ENCODE measurements at places on chromosomes 11 and 22.

DNA sequence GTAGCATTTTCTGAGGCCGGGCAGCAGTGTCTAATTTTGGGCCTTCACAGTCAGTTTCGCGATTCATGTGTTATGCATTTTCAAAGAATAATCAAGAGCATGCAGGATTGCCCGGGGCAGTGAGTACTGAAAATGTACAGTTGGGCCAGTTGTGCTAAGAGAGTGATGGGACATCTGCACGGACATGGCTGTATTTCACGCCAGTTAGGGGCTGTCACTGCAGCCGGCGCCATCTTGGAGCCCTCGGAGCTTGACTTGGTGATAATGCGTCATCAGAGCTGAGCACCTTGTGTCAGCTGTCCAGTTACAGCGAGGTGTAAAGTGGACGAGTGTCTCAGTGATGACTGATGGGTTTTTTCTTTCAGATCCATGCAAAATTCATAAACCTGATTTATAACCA is 188.9 kb downstream of the TBC1D22A start:
- DNase-seq: no peak

GRCh38 chr11:65315204-65315865 is 669 bp downstream of the CDC42EP2 start:
- peak; percentile 75 for DNase-seq

DNA sequence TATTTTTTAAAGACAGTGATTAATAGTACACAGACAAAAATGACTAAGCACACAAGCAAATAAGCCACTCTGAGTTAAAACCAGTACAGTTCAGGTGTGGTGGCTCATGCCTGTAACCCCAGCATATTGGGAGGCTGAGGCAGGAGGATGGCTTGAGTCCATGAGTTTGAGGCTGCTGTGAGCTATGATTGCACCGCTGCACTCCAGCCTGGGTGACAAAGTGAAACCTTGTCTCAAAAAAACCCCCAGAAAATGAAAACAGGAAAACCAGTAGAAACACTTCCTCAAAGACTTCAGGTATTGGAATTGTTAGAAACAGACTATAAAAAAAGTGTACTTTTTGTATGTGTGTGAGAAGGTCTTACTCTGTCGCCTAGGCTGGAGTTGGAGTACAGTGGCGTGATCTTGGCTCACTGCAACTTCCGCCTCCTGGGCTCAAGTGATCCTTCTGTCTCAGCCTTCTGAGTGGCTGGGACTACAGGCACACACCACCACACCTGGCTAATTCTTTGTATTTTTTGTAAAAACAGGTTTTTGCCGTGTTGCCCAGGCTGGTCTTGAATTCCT is 33.0 kb downstream of the PPP6R2 start:
- no peak for DNase-seq

DNA sequence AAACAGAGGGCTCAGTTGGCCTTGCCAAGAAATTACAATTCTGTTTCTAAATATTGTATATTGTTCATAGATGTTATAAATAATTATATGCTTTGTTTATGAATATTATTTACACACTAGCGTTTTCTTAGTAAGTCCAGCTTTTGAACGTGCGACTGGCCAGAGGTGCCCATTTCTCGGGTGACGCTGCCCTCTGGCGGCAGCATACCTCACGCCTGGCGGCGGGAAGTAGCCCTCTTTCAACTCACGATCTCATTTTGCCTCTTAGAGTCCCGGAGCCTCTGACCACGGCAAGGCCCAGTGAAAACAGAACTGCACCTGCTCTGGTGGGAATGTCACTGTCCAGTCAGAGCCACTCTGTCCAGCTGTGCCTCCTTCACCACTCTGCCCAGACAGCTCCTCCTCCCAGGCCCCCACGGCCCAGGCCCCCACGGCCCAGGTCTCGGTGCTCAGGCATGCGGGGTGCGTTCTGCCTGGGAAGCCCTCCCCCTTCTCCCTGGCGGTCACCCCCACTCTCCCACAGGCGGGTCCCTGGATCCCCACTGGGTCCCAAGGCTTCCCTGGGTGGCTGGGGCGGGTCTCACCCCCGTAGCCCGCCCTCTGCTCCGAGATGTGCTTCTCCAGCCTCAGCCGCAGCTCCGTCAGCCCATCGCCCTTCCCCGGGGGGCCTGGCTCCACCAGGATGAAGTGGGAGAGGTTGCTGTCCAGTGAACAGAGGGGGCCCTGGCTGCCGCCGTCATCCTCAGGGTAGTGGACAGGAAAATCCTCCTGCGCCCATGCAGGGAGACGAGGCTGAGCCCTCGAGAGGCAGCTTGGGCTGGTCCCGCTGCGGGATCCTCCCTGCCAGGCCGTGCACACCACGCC is 19.3 kb downstream of the TSSC4 start:
- peak; percentile 39 for DNase-seq

- no peak for DNase-seq
Measured at GRCh38 chr11:56509439-56509838, 18.3 kb upstream of the OR5M8 start.

DNA sequence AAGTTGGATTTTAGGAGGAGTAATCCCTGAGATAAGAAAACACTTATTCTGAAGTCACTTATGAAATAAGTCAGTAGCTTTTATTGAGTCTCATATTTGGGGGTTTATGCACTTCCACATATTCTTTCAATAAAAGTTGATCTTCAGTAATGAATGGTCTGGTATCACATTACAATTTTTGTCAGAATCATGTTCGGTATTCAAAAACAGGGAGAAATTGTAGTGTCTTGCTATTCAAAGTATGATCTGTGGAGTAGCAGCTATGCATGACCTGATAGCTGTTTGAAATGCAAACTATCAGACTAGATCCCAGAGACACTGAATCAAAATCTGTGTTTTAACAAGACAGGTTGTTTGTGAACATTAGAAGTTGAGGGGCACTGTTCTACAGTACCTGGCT is 857.6 kb downstream of the METTL15 start:
- DNase-seq: no peak

DNA sequence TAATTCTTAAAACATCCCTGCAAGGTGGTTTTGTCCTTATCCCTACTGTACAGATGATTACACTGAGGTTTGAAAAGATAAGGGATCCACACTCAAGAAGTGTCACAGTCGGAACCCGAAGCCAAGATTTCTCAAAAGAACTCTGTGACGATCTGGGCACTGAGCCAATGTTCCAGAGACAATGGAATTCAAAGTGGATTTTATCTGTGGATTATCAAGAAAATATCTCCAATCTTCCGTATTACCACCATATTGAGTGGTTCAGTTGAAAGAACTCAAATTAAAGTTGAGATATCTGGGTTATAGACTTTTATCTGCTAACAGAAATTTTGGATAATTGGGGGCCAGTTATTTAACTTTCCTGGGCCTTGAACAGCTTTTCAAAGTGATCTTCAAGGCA is 100.0 kb upstream of the GRAMD1B start:
- DNase-seq: no peak

DNA sequence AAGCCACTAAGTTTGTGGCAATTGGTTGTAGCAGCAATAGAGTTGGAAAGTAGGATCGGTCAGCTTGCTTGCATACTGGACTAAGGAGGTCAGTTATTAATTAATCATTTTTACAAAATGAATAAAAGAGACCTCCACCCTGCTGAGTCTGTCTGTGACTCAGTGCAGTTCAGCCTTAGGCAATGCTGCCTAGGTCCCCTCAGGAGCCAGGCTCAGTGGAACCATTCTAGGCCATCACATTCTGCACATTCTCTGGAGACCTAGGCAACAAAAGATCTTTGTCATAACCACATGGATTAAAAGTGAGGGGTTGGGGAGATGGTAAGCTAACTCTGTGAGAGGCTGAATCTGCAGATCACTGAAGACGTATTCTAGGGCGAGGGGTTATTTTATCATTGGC is 178.7 kb upstream of the CADM1 start:
- no peak for DNase-seq

DNA sequence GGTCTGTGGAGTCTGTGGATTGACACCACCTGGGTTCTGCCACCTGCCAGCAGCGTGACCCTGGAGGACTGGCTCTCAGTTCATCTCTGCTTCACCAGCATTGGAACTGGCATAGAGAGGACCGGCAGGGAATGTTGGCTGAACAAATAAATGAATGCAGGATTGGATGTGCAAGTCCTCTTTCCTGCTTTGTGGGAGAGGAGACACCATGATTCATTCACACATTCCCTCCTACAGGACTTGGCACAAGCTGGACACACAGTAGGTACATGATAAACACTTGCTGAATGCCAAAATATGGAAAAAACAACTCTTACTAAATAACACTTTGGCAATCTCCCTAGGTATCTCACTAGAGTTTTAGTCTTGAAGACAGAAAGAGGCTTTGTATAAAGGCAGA is 116.6 kb upstream of the NARS2 start:
- DNase-seq: no peak

- no peak for DNase-seq
Measured at GRCh38 chr11:96736601-96737000, 346.8 kb downstream of the JRKL start.

- DNase-seq: no peak
Measured at GRCh38 chr11:16114978-16115871, 241.1 kb downstream of the SOX6 start.

- no peak for DNase-seq
Measured at GRCh38 chr11:75852406-75853017, 37.5 kb downstream of the UVRAG start.

GRCh38 chr11:94295534-94295933 is 8.8 kb upstream of the IZUMO1R start:
- DNase-seq: no peak

- no peak for DNase-seq
Measured at GRCh38 chr11:23233075-23233474, 372.8 kb upstream of the CCDC179 start.

GRCh38 chr11:37786214-37786755 is 1188.2 kb upstream of the RAG2 start:
- no peak for DNase-seq

DNA sequence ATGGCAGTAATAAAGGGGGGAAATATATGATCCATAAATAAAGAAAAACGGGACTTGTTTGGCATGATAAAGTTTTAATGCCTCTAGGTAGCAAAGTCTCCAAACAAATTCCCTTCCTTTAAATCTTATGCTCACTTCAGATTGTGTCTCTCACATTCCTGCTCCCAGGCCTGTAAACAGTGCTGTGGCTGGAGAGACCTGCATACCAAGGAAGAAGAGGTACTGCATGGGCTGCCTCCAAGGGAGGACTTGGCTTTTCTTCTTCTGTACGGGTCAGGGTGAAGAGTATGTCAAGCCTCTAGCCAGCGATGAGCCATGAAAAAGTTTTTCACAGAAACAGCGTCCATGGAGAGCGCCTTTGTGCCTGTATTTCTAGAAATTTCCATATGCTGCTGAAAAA is 161.8 kb downstream of the KIRREL3 start:
- DNase-seq: no peak

DNA sequence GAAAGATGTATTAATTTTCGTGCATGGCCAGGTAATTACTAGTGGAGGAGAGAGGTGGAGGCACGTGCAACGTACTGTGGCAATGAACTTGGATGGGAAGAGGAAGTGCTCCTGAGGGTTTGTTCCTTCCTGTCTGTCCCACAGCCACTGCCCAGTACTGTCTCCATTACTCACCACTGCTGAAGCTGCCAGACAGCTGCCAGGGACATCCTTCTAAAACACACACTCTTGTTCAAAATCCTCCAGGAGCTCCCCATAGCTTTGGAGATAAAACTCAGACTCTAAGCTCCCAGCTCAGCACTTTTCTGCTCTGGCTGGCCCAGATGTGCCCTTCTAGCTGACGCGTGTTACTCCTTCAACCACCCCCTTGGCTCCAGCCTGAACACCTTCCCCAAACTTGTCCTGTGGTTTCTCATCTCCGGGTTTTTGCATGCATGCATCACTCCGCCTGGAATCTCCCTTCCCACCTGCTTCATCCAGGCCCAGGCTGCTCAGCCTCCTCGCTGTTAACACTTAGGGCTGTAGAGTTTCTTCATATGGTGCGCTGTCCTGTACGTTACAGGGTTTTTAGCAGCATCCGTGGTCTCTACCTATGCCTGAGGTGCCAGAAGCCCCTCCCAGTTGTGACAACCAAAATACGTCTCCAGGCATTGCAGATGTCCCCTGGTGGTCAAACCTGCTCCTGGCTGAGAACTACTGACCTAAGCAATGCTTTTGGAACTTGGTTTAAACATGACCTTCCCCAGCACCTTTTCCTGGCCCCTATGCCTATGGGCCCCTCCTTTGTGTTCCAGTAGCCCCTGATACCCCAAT is 69.5 kb downstream of the C11orf91 start:
- DNase-seq: no peak

DNA sequence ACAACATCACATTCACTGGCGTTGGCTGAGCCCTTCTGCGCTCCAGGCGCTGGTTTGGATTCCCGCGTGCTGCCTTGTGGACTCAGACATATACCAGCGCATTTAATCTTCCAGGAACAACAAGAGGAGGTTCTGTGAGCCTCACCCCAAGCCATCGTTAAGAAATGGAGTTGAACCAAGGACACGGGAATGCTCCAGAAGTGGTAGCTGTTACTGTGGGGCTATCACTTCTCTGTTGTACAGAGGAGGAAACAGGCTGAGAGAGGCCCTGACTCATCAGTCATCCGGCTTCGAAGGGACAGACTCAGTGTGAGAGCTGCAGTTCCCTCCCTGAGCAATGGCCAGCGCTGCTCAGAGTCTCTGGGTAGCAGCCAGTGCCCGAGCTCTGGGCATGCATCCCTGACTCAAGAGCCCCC is 291.3 kb downstream of the TBC1D22A start:
- no peak for DNase-seq

GRCh38 chr22:28398981-28399380 is 280.7 kb downstream of the TTC28 start:
- no peak for DNase-seq

DNA sequence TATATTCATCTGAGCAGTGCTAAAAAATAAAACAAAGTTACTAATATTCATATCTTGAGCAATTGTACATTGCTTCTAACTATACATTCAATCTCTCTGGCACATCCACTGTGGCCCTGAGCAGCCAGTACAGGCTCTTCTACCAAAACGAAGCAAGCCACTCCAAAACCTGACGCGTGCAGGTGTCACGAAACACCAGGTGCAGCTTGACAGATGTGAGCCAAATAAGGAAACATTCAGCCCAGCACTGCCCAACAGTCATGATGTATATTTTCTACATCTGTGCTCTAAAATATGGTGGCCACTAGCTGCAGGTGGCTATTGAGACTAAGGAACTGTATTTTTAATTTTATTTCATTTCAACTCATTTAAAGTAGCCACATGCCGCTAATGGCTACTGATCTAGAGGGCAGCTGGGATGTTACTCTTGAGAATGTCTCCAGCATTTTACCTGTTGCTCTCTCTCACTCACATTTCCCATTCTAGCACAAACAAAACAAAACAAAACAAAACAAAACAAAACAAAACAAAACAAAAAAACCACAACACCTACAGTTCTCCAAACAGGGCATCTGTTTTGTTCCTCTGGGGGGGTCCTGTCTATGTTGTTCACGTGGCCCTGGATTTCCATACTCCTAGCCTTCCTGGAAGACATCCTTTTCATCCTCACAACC is 77.7 kb downstream of the LARGE1 start:
- DNase-seq: no peak

All from stimulated activated naive CD4-positive, alpha-beta T cell treated with Interleukin-2 at 50 U/mL for 16 hours (primary cell).